Vagina (tissue), 2 donors: ENCODE measurements at places on chromosomes 7 and 10. TPM values are rescaled to one million over a fixed set of nuclear protein-coding genes. Genes with fewer than 3 reads are reported as not detected.
A peak's percentile ranks its signal among the peaks of the same experiment; 100 is the strongest.

ATRNL1 gene
- 15.5 TPM for total RNA-seq

MSMB gene
- total RNA-seq = not detected

CALML5 gene
- total RNA-seq = 102 TPM

METTL27 gene
- not detected for total RNA-seq

CPA2 gene
- total RNA-seq = not detected

WNT8B gene
- total RNA-seq = not detected

FGFR2 gene
- total RNA-seq = 54.0 TPM

CARD11 gene
- total RNA-seq = 2.9 TPM

TRIM73 gene
- 7.4 TPM for total RNA-seq

INSYN2A gene
- 0.25 TPM for total RNA-seq

MUC12 gene
- 2.7 TPM for total RNA-seq

DNA sequence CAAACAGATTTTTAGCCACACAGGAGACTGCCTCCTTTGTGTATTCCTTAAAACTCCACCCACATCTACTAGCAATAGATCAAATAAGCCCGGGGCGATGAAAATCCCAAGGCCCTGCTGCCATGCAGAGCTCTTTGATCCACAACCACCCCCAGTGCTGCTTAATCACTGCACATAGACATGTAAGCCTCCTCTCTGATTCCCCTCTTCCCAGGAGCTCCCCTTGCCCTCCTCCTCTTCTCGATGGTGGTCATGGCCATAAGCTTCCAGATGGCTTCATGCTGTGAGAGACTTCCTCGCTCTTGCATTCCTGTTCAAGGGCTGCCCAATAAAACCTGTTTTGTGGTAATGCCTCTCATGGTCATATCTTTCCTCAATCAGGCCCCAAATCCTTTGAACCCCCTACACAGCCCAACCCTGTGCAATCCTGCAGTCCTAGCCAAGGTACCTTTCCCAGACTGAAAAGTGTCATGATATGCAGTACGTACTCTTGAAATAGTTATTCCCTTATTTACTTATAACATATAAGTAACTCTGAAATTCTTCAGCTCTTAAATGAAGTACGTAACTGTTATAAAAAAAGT is 158.5 kb downstream of the CACNA2D1 start:
- H3K4me3 ChIP-seq = no peak overlapping the region
- H3K27me3 ChIP-seq = no peaks in the 10 kb centered on the region
- no peaks in the 10 kb centered on the region for H3K36me3 ChIP-seq
- no peak overlapping the region for H3K27ac ChIP-seq
- no peak for DNase-seq

DNA sequence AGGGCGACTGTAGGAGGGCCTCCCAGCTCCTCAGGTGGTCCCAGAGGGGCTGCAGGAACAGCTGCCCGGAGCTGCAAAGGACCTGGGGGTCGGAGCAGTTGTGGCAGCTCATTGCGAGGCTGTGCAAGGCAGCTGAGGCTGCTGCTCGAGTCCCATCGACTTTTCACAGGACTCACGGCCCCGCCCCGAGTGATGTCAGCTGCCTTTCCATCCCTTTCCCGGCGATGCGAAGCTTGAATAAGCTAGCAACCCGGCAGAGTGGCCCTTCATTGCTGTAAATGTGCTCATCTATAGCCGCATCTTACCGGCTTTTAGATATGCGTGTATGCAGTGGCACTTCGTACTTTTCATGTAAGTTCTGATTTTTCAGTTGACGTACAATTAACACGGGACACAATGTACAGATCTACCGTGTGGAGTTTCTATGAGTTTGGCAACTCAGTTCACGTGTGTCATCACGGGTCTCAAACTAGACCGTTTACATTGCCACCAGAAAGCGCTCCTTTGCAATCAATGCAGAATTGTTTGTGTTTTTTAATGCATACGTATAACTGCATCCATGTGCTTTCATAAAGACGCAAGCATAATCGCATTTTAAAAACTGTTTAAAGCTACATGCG is at the start of gene CH25H:
Gene CH25H (minus strand): TSS at position 137 of the 620 bp plus-strand sequence. CDS start 25 bp downstream, at position 112.
- peak within 1 kb of the TSS; percentile 62 for H3K4me3 ChIP-seq
- no peak for DNase-seq
- H3K27me3 ChIP-seq = no peaks in the 10 kb centered on the region

GRCh38 chr10:4329225-4329624 is 496.8 kb upstream of the AKR1E2 start:
- no peak overlapping the region for H3K27ac ChIP-seq
- no peaks in the 10 kb centered on the region for H3K36me3 ChIP-seq
- no peak overlapping the region for H3K4me3 ChIP-seq
- DNase-seq = no peak

GRCh38 chr10:123945325-123945920 is 53.8 kb upstream of the CPXM2 start:
- no peak for DNase-seq
- H3K27ac ChIP-seq = no peak overlapping the region
- no peak overlapping the region for H3K4me3 ChIP-seq
- no peaks in the 10 kb centered on the region for H3K27me3 ChIP-seq
- H3K36me3 ChIP-seq = no peaks in the 10 kb centered on the region

GRCh38 chr10:116115036-116115641 is 157.9 kb downstream of the GFRA1 start:
- peak; percentile 55 for DNase-seq
- H3K36me3 ChIP-seq = no peaks in the 10 kb centered on the region
- no peak overlapping the region for H3K27ac ChIP-seq
- H3K4me3 ChIP-seq = no peak overlapping the region

GRCh38 chr7:73742753-73743641 is 4.4 kb upstream of the ABHD11 start:
- H3K36me3 ChIP-seq = no peaks in the 10 kb centered on the region
- H3K27me3 ChIP-seq = no peaks in the 10 kb centered on the region
- no peak overlapping the region for H3K4me3 ChIP-seq
- DNase-seq = no peak

- no peaks in the 10 kb centered on the region for H3K36me3 ChIP-seq
- H3K27ac ChIP-seq = no peak overlapping the region
- DNase-seq = no peak
Observed at GRCh38 chr7:36474283-36475010, 84.8 kb downstream of the ANLN start.

DNA sequence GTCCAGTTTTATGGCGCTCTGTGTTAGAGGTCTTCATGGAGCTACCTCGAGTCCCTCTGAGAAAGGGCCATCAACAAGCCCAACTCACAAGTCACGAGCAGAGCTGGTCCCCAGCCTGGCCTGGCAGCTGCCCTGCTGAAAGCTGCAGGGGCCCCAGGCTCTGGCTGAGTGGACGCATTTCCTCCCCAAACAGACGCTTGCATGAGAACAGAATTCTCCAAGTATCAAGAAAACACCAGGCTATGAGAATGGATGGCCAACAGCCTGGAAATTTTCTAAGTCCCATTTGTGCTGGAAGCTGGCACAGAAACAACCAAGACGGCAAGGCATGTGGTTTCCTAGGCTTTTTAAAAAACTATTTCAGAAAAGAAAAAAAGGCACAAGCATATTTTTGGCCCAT is 114.8 kb downstream of the FAM53B start:
- H3K27ac ChIP-seq = peak overlapping the region; percentile 60
- DNase-seq = no peak
- no peaks in the 10 kb centered on the region for H3K27me3 ChIP-seq
- no peaks in the 10 kb centered on the region for H3K36me3 ChIP-seq

GRCh38 chr10:95513008-95513589 is 48.1 kb downstream of the SORBS1 start:
- no peaks in the 10 kb centered on the region for H3K36me3 ChIP-seq
- H3K4me3 ChIP-seq = no peak overlapping the region
- no peak for DNase-seq
- H3K27me3 ChIP-seq = no peaks in the 10 kb centered on the region
- peak overlapping the region; percentile 56 for H3K27ac ChIP-seq
- H3K4me1 ChIP-seq = peaks cover 44% of the 10 kb centered on the region

DNA sequence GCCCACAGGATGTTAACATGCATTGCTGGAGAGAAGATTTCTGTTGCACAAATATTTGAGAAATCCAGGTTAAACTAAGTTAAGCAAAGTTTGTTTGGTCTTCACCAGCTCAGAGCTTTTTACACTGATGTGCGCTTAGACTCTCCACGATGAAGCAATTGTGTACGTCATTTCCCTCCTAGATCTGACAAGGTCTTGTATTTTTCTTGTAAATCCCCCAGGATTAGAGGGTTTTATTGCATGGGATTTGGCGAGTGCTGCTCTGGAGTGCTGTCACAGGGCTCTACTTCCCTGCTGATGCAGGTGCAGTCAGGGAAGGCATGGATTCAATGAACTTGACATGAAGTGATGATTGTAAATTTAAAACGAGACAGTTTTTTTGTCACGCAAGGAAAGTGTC is 173.3 kb downstream of the PDE1C start:
- DNase-seq = no peak
- H3K27me3 ChIP-seq = no peaks in the 10 kb centered on the region
- H3K36me3 ChIP-seq = no peaks in the 10 kb centered on the region
- H3K27ac ChIP-seq = no peak overlapping the region
- no peaks in the 10 kb centered on the region for H3K4me1 ChIP-seq

GRCh38 chr10:3194871-3195270 is 22.3 kb upstream of the PITRM1 start:
- H3K36me3 ChIP-seq = no peaks in the 10 kb centered on the region
- DNase-seq = no peak
- H3K4me1 ChIP-seq = peaks cover 13% of the 10 kb centered on the region
- H3K27me3 ChIP-seq = no peaks in the 10 kb centered on the region
- no peak overlapping the region for H3K27ac ChIP-seq

DNA sequence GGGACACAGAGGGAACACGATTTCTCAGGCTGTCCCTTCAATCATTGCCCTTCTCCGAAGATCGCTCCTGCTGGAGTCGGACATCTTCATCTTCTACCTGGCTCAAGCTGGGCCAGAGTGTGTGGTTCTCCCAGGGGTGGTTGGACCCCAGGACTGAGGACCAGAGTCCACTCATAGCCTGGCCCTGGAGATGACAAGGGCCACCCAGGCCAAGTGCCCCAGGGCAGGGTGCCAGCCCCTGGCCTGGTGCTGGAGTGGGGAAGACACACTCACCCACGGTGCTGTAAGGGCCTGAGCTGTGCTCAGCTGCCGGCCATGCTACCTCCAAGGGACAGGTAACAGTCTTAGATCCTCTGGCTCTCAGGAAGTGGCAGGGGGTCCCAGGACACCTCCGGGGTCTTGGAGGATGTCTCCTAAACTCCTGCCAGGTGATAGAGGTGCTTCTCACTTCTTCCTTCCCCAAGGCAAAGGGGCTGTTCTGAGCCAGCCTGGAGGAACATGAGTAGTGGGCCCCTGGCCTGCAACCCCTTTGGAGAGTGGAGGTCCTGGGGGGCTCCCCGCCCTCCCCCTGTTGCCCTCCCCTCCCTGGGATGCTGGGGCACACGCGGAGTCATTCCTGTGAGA is 23.3 kb downstream of the TBATA start:
- no peak overlapping the region for H3K27ac ChIP-seq
- no peaks in the 10 kb centered on the region for H3K27me3 ChIP-seq
- no peak overlapping the region for H3K4me3 ChIP-seq
- no peaks in the 10 kb centered on the region for H3K36me3 ChIP-seq
- DNase-seq = no peak

GRCh38 chr7:159067576-159068487 is 76.8 kb downstream of the VIPR2 start:
- H3K36me3 ChIP-seq = no peaks in the 10 kb centered on the region
- peak overlapping the region; percentile 59 for H3K27ac ChIP-seq
- H3K4me1 ChIP-seq = peaks cover 23% of the 10 kb centered on the region
- H3K27me3 ChIP-seq = no peaks in the 10 kb centered on the region
- DNase-seq = peak; percentile 83
- H3K4me3 ChIP-seq = no peak overlapping the region

- H3K4me1 ChIP-seq = no peaks in the 10 kb centered on the region
- no peak overlapping the region for H3K4me3 ChIP-seq
- H3K27me3 ChIP-seq = no peaks in the 10 kb centered on the region
- DNase-seq = no peak
- H3K27ac ChIP-seq = no peak overlapping the region
Observed at GRCh38 chr7:156845379-156846101, 47.4 kb downstream of the LMBR1 start.

- H3K27ac ChIP-seq = no peak overlapping the region
- H3K4me1 ChIP-seq = no peaks in the 10 kb centered on the region
- H3K36me3 ChIP-seq = no peaks in the 10 kb centered on the region
- no peaks in the 10 kb centered on the region for H3K27me3 ChIP-seq
- no peak overlapping the region for H3K4me3 ChIP-seq
Observed at GRCh38 chr7:39152701-39153100, 175.0 kb downstream of the POU6F2 start.

GRCh38 chr7:73847941-73848723 is 5.8 kb upstream of the METTL27 start:
- no peak for DNase-seq
- H3K4me3 ChIP-seq = no peak overlapping the region
- no peak overlapping the region for H3K27ac ChIP-seq
- no peaks in the 10 kb centered on the region for H3K36me3 ChIP-seq

- peak overlapping the region; percentile 98 for H3K27ac ChIP-seq
- peak overlapping the region; percentile 79 for H3K4me3 ChIP-seq
- DNase-seq = no peak
- H3K4me1 ChIP-seq = peaks cover 13% of the 10 kb centered on the region
Observed at GRCh38 chr10:60942788-60943315, 1.1 kb downstream of the RHOBTB1 start.

DNA sequence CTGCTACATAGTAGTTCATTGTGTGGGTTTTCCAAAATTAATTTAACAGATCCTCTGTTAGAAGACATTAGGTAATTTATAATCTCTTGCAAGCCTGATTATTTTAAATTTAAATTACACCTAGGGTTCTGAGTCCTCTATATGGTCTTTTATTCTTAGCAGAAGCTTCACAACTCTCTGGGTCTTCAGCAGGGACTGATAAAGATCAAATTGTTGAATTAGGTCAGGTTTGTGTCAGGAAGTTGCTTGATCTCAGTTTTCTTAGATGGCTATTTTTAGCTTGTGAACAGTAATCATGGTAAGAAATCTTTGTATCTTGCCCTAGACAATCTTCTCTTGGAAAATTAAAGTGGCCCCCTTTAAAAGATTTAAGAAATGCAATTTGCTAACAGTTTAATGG is 183.1 kb upstream of the HDAC9 start:
- DNase-seq = no peak
- H3K4me1 ChIP-seq = peaks cover 4% of the 10 kb centered on the region
- H3K4me3 ChIP-seq = no peak overlapping the region
- no peak overlapping the region for H3K27ac ChIP-seq

- no peaks in the 10 kb centered on the region for H3K36me3 ChIP-seq
- H3K27ac ChIP-seq = no peak overlapping the region
- H3K4me1 ChIP-seq = no peaks in the 10 kb centered on the region
- no peak for DNase-seq
- no peak overlapping the region for H3K4me3 ChIP-seq
Observed at GRCh38 chr10:13767676-13768178, 181.0 kb downstream of the PRPF18 start.
